Ammon's horn (tissue), 1 donor: ENCODE measurements at places on chromosomes 13 and 19.
A peak's percentile ranks its signal among the peaks of the same experiment; 100 is the strongest.

GRCh38 chr13:28375250-28375930, 119.5 kb downstream of the FLT1 start:
- no peak for DNase-seq

DNA sequence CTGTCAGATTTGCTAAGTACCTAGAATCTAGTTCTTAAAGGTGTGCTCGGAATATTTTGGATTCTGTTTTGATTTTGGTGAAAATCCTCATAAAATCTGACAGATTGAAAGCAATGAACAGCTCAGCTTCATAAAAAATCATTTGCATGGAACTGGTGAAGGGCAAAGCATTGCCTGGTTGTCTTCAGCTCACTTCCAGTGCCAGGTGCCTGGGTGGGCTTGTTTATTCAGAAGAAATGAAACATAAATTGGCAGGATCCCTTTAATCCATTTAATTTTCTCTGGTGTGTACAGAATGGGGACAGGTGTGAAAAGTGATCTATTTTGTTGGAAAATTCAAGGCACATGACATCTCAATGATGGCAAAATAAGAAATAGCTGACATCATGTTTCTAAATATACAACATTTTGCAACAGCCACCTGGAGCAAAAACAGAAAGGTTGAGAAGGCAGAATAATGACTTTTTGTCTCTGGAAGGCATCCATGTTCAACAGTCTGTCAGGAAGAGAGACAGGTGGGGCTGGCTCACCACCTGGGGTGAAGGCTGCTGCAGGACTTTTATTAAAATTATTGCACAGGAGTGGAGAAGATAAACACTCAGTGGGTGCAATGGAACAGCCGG, 52.2 kb downstream of the RFC3 start:
- no peak for DNase-seq

GRCh38 chr13:85819513-85819912, 20.3 kb upstream of the SLITRK6 start:
- DNase-seq = no peak

DNA sequence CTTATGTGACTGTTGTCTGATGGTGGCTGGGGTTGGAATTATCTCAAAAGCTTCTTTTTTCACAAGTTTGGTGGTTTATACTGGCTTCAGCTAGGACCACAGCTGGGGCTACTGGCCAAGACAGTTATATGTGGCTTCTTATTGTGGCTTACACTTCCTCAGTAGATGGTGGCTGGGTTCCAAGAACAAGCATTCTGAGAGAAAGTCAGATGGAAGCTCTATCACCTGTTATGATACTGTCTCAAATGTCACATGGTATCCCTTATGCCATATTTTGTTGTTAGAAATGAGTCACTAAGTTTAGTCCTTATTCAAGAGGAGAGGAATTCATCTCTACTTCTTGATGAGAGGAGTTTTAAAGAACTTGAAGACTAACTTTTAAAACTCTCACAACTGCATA, 41.6 kb downstream of the NDFIP2 start:
- DNase-seq = no peak

DNA sequence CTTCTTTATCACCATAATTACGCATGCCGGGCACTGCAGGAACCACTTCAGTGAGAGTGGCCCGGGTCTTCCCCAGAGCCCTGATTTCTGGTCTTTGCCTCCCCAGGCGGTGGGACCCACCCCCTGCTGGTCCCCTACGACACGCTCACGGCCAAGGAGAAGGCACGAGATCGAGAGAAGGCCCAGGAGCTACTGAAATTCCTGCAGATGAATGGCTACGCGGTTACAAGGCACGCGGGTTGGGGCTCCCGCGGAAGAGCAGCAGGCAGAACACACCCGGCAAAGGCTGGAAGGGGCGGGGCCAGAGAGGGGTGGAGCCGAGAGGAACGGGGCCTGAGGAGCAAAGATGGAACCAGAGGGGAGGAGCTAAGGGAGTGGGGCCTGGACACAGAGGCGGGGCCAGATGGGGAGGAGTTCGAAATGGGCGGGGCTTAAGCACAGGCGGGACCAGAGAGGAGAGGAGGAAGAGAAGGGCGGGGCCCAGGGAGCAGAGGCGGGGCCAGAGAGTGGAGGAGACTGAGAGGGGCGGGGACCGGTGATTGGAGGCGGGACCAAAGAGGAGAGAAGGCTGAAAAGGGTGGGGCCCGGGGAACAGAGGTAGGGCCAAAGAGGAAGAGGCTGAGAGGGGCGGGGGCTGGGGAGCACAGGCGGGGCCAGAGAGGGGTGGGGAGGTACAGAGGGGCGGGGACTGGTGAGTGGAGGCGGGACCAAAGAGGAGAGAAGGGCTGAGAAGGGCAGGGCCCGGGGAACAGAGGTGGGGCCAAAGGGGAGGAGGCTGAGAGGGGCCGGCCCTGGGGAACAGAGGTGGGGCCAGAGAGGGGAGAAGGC, 73.4 kb downstream of the RYR1 start:
- DNase-seq = peak; percentile 23

DNA sequence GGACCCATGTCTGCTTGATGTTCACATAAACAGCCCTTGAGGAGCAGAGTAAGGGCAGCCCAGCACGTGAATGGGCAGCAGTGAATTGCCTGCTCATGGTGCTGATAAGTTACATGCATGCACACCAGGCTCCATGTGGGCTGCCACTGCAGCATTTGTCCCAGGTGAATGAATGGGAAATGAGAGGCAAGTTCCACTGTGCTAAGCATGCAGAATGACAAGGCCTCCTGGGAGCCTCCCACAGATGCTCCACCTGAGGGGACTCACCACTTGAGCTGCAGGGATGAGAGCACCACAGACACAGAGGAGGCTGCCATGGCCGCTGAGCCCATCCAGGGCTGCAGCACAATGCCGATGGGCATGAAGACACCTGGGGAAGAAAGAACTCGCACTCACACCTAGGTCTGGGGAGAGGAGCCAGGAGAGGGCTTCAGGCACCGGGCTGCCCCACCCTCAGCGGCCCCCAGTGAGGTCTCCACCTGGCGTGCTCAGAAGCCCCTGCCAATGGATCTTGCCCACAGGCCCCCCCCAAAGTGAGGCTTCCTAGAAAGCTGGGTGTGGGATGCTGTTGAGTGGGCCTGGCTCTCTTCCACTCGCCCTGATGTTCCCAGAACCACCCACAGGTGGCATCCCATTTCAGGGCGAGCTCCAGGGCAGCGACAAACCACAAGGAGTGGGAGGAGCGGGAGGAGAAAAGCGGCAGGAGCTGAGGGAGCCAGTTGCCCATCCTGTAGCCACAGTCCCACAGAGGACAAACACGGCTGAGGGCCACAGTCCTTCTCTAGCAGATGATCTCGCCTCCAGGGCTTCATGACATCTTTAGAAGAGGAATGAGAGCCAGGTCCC, 73.8 kb downstream of the CCDC70 start:
- no peak for DNase-seq

GRCh38 chr13:100473501-100474044, 115.0 kb downstream of the GGACT start:
- DNase-seq = no peak

- DNase-seq = no peak
Observed at GRCh38 chr13:77502104-77502720, 33.3 kb upstream of the SCEL start.

- DNase-seq = no peak
Observed at GRCh38 chr13:113995051-113995601, 21.2 kb upstream of the C13orf46 start.

DNA sequence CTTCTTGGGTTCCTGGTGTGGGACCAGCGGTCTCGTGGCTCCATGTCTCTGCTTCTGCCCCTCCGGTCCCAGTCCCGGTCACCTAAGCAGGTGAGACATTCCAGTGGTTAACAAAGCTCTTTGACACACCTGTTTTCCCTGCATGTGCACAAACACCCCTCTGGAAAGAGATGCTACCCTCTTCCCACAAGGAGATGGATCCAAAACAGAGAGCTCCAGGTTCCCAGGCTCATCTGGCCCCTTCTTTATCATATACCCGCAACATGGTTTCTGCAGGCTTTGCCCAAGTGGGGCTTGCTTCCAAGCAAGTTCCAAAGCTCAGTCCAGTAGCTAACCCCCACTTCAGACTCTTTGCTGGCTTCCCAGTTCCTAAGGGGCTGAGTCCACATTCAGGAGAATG, 17.8 kb downstream of the PEG3 start:
- DNase-seq = no peak

DNA sequence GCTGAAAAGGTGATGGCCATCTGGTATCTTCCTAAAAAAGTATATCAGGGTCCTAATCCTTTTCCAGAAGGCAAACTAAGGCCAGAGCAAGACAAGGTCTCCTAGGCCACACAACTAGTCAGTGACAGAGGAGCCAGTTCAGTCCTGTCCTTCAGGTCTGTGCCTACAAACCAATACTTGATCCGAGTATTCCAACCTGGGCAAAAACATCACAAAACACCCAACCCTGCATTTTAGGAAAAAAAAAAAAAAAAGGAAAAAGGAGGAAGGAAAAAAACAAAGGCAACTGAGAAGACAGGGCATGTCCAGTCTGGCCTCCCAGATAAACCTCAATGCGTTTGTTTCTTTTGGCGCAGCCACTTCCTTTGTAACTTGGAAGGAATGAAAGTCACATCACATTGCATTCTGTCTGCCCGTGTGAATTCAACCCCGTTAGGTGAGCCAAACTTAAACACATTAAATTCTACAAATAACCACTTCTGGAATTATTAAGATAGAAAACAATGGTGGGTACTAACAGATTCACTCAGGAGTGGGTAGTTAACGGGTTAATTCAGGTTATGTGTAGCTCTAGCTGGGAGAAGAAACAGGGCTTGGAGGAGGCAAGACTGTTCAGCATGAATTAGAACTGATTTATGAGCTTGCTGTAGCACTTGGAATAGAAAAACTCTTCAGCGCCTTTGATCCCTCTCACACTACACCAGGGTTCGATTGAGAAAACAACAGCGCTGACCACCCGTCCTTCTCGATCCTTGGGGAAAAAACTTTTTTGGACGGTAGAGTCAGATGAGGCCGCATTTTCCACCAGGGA, 43.0 kb upstream of the HNRNPA1L2 start:
- DNase-seq = no peak

GRCh38 chr13:98466634-98467236, 110.2 kb downstream of the STK24 start:
- DNase-seq = no peak

DNA sequence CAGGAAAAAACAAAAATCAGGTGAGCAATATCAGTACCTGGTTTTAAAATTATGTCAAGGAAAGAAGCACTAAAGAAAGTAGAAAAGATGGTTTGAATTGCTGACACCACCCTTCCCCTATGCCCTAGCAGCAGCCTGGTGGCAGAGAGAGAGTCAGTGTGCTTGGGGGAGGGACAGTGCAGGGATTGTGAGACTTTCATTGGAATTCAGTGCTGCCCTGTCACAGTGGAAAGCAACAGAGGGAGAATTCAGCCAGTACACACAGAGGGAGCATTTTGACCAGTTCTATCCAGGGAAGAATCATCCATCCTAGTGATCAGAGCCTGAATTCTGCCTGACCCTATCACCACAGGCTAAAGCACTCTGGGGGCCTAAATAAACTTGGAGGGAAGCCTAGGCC, 222.4 kb upstream of the PCDH17 start:
- DNase-seq = peak; percentile 77

GRCh38 chr13:40345654-40346372, 320.6 kb downstream of the FOXO1 start:
- peak; percentile 18 for DNase-seq

- no peak for DNase-seq
Observed at GRCh38 chr13:53873558-53873957, 844.9 kb downstream of the OLFM4 start.

DNA sequence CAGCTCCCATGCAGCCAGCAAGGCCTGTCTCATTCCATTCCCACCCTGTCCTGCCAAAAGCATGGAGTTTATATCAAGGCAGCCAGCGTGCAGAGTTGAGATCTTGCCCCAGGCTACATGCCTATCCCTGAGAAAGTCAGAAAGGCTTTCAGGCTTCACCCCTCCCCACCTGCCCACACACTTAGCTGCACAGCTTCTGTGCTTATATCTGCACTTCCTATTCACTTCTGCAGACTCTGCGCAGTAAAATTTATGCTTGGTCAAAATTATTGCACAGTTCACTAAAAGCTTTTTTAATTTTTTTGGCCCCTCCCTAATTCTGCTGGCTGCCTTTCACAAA, 12.5 kb upstream of the ZNF675 start:
- DNase-seq = no peak

DNA sequence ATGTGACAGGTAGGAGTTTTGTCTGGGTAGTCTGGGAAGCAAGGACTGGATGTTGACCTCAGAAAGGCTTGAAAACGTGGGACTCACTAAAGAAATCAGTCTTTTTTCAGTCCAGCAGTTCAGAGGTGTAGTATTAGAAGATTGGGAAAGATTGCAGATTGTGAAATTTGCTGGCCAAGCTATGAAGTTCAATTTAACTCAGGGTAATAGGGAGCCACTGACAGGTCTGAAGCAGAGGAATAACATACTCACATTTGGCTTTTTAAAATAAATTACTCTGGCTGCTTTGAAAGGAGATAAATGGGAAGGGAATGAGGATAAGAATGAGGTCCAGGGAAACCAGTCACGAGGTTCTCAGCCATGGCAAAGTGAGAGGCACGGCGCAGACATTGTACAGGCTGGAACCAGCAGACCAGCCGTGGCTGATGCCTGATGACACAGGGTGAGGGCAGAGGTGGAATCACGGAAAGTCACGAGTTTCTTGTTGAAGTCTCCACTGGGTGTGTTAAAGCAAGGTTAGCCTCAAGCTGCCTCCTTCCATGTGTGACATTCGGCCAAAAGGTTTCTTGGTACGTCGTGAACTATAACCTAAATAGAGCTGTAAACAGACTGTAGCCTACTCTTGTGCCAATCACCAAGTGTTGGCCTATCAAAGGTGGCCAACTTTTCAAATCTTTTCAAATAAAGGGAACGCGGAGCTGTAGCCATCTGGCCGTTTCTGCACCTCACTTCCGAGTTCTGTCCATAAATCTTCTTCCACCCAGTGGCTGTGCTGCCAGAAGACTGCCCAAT, 377.6 kb downstream of the IRS2 start:
- DNase-seq = no peak
